Fibroblast of lung (primary cell): ENCODE measurements at places on chromosomes 4 and X. TPM values are rescaled to one million over a fixed set of nuclear protein-coding genes. Genes with fewer than 3 reads are reported as not detected.

GRCh38 chrX:108511721-108512120 is 72.1 kb downstream of the COL4A5 start:
- peak; percentile 64 for DNase-seq
- no peaks in the 10 kb centered on the region for H3K4me1 ChIP-seq
- no peaks in the 10 kb centered on the region for H3K36me3 ChIP-seq
- H3K27me3 ChIP-seq: no peaks in the 10 kb centered on the region
- no peak overlapping the region for H3K27ac ChIP-seq
- H3K4me3 ChIP-seq: no peak overlapping the region

DNA sequence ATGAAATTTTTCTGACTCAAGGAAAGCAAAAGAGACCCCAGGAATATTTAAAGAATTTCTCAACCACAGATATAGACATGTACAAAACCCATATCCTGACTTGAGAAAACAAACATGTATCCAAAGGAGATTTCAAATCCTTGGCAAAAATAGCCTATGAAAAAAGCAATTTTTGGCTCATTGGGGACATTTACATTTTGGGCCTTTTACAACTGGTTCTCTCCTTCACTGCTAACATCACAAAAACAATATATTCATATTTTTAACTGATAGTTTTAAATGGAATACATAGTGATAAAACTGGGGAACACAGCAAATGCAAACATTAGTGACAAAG is 65.0 kb downstream of the SH3RF1 start:
- no peaks in the 10 kb centered on the region for H3K36me3 ChIP-seq
- no peak overlapping the region for H3K4me3 ChIP-seq
- H3K4me1 ChIP-seq: peaks cover 10% of the 10 kb centered on the region

WAS gene
- under 0.01 and 0.17 TPM in 2 replicates for total RNA-seq

DNA sequence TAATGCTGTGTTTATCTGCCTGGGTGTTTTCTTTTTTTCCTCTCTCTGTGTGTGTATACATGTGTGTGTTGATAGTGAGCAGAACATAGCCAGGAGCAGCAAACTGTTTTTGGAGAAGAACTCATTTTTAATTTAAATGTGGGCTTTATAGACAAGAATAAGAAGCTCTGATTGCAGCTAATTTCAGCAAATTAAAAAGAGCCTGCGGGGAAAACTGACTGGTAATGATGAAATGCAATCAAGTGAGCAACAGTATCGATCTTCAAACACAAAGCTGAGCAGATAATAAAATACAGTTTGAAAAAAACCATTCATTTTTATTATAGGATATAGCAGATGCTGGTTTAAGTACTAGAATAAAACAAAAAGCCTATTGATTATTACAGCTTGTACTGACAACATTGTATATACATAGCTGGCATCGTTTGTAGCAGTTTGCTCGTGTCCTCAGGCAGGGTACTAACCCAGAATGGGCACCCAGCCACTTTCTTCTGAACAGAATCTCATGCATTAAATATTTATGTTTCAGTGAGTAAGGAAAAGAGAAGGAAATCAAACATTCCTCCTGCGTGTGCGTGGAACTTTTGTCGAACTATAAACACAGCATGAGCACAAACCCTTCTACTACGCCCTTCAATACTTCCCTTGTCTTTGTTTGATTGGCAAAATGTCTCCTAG is 73.5 kb upstream of the ZFP42 start:
- no peaks in the 10 kb centered on the region for H3K4me1 ChIP-seq
- H3K27me3 ChIP-seq: no peaks in the 10 kb centered on the region
- peak; percentile 67 for DNase-seq
- H3K4me3 ChIP-seq: no peak overlapping the region
- no peaks in the 10 kb centered on the region for H3K36me3 ChIP-seq

DNA sequence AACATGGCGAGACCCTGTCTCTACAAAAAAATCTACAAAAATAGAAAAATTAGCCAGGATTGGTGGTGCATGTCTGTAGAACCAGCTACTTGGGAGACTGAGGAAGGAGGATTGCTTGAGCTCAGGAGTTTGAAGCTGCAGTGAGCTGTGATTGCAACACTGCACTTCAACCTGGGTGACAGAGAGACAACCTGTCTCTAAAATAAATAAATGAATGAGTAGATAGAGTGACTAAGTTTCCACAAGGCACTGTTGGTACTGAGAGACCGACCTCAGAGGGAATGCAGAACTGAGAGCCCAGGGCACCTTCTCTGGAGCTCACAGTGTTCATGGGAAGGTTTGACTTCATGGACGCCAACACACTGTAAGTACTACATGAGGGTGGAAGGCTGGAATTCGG is 26.7 kb upstream of the ARSD start:
- H3K27me3 ChIP-seq: no peaks in the 10 kb centered on the region
- no peak for DNase-seq
- no peak overlapping the region for H3K27ac ChIP-seq
- no peaks in the 10 kb centered on the region for H3K36me3 ChIP-seq
- H3K4me1 ChIP-seq: no peaks in the 10 kb centered on the region

DNA sequence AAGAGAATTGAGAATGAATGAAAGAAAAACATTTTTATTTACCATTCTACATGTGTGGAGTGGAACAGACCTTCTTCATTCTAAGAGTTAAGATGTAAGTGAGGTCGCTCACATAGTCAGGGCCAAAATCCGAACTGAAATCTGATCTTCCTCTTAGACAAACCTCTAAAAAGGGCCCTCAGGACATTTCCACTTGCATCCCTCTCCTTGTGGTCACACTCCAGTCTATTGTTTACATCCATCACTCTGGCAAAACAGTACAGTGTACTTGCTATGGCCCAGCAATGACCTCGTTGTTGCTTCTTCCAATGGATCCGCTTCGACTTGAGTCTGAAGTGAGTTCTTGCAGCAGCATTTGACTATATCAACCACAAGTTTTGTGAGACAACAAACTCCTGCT is 54.2 kb downstream of the MOSPD2 start:
- H3K27me3 ChIP-seq: no peaks in the 10 kb centered on the region
- peak; percentile 36 for DNase-seq
- no peak overlapping the region for H3K4me3 ChIP-seq
- H3K4me1 ChIP-seq: no peaks in the 10 kb centered on the region

DNA sequence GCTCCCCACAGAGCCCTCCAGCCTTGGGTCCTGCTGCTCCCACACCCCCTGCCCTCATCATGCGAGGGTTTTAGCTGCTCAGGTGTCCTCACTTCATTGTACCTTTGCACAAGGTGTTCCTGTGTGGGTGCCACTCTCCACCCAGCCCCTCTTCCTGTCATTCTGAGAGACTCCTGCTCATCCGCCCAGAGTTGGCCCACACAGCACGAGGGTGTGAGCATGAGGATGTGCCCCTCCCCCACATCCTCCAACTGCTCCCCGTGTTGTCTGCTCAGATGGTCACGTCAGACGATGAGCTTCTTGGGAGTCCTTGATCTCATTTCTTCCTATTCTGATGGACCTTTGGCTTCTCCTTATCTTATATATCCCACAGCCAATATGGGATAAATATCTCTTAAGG is 53.2 kb downstream of the HTT-AS start:
- H3K4me3 ChIP-seq: no peak overlapping the region
- H3K4me1 ChIP-seq: no peaks in the 10 kb centered on the region
- H3K27me3 ChIP-seq: peaks cover 3% of the 10 kb centered on the region
- no peaks in the 10 kb centered on the region for H3K36me3 ChIP-seq

DNA sequence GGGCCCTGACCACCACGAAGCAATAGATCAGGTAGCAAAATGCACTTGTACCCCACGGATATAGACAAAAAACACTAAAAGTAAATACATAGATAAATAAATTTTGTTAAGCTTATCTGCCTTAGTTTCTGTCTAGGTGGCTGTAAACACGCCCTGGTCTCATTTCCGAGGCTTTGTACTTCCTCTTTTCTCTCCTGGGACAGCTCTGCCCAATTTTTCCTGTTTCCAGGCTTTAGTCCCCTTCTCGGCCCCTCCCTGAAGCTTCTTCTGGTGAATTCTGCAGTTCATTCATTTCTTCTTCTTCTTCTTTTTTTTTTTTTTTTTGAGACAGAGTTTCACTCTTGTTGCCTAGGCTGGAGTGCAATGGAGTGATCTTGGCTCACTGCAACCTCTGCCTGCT is 73.4 kb upstream of the STOX2 start:
- no peak overlapping the region for H3K4me3 ChIP-seq
- H3K4me1 ChIP-seq: no peaks in the 10 kb centered on the region
- no peaks in the 10 kb centered on the region for H3K27me3 ChIP-seq

GRCh38 chr4:68361146-68361589 is 11.3 kb upstream of the YTHDC1 start:
- H3K27me3 ChIP-seq: no peaks in the 10 kb centered on the region
- no peak overlapping the region for H3K4me3 ChIP-seq
- no peaks in the 10 kb centered on the region for H3K4me1 ChIP-seq
- DNase-seq: peak; percentile 62

JADE3 gene
- total RNA-seq: 4.1 and 5.3 TPM in 2 replicates

GRCh38 chrX:28628120-28628519 is 40.9 kb downstream of the IL1RAPL1 start:
- H3K4me3 ChIP-seq: no peak overlapping the region
- no peaks in the 10 kb centered on the region for H3K4me1 ChIP-seq
- no peaks in the 10 kb centered on the region for H3K36me3 ChIP-seq
- no peak for DNase-seq

GRCh38 chr4:99828477-99828876 is 11.8 kb downstream of the DAPP1 start:
- no peaks in the 10 kb centered on the region for H3K4me1 ChIP-seq
- DNase-seq: no peak
- no peaks in the 10 kb centered on the region for H3K36me3 ChIP-seq
- H3K27me3 ChIP-seq: no peaks in the 10 kb centered on the region

EDNRA gene
- total RNA-seq: 0.77 and 2.0 TPM in 2 replicates

DNA sequence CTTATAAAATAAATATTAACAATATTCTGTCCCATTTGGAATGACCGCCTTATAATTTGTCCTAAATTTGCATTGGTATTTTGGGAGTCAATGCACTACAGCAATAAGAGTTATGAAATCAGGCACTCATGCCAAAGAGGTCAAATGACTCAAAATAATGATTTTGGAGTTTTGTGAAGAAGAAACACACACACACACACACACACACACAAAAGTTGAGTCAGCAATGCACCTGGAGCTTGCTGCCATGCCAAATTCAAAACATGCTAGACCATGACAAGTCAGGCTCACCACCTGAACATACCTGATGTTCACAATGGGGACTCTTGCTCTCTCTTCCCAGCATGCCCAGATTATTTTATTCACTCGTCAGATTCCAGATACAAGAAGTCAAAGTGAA is 56.7 kb downstream of the PROM1 start:
- H3K27me3 ChIP-seq: no peaks in the 10 kb centered on the region
- no peak overlapping the region for H3K27ac ChIP-seq
- DNase-seq: peak; percentile 11
- no peaks in the 10 kb centered on the region for H3K4me1 ChIP-seq
- H3K36me3 ChIP-seq: no peaks in the 10 kb centered on the region
- no peak overlapping the region for H3K4me3 ChIP-seq

DNA sequence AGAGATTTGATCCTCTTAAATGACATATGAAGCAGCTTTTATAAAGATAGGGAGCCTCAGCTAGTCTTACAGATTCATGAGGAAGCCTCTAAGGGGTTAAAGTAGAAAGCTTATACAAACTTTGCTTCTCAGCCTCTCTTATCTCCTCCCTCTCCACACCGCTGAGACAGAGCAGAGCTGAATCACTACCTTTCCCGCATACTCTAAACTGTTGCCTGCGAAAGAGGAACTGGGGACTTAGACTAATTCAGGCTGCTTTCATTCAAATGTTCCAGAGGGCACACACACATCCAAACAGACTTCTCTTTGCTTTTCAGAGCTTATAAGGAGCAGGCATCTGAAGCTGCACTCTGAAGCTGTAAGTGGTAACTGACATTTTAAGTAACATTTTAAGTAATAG is at the start of gene SERTM2:
SERTM2 (plus strand) TSS at position 169 of the 400 bp plus-strand sequence. CDS start 7,213 bp downstream, outside the sequence.
- DNase-seq: peak; percentile 47
- H3K4me1 ChIP-seq: no peaks in the 10 kb centered on the region
- no peaks in the 10 kb centered on the region for H3K27me3 ChIP-seq
- no peaks in the 10 kb centered on the region for H3K36me3 ChIP-seq
- no peak within 1 kb of the TSS for H3K4me3 ChIP-seq

DNA sequence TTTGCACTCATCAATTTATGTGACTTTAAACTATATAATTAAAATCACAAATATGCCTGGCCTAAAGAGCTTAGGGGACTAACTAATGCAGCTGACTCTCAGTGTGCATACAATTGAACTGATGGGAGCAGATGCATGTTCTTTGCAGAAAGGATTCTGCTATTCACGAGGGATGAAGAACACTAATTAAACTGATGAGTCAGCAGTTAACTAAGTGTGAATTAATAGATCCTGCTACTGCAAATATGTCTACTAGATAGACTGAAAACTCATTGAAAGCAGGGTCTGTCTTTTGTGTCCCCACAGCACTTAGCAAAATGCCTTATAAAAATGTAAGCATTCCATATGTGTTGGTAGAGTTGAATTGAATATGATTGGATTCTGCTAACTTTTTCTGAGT is 104.0 kb downstream of the SRPX start:
- no peak overlapping the region for H3K4me3 ChIP-seq
- no peak overlapping the region for H3K27ac ChIP-seq
- H3K4me1 ChIP-seq: no peaks in the 10 kb centered on the region
- H3K27me3 ChIP-seq: no peaks in the 10 kb centered on the region

SLC25A53 gene
- total RNA-seq: 13.4 and 13.7 TPM in 2 replicates

GRCh38 chr4:101155945-101156344 is 191.4 kb downstream of the PPP3CA start:
- no peaks in the 10 kb centered on the region for H3K36me3 ChIP-seq
- no peak overlapping the region for H3K27ac ChIP-seq
- DNase-seq: no peak
- peaks cover 14% of the 10 kb centered on the region for H3K4me1 ChIP-seq
- no peaks in the 10 kb centered on the region for H3K27me3 ChIP-seq

GRCh38 chrX:111123606-111124179 is 27.7 kb downstream of the PAK3 start:
- no peak for DNase-seq
- no peaks in the 10 kb centered on the region for H3K27me3 ChIP-seq
- no peak overlapping the region for H3K27ac ChIP-seq
- no peak overlapping the region for H3K4me3 ChIP-seq
- H3K36me3 ChIP-seq: no peaks in the 10 kb centered on the region

DNA sequence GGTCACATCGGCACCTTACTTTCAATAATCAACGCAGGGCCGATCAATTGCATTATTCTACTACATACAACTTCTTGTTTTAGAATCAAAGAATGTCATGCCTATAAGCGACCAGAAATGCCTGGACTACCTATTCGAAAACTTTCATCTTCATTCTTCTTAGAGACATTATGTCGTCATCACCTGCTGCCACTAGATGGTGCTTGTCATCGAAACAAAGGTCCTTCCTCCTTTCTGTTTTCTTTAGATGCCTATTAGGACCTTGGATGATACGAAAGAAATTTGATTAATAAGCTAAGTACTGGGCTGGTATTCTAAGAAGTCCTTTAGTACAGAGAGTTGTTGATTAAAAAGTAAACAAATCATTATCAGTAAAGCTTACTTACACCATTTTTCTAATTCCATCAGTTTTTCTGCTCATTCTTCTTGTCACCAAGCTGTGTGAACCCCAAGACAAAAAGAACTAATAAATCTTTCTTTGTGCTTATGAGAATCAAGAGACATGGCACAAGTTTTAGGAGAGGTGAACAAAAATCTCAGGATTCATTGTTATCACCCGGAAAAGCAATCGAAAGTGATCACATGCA is 154.5 kb upstream of the SLC4A4 start:
- no peak overlapping the region for H3K27ac ChIP-seq
- no peak overlapping the region for H3K4me3 ChIP-seq
- no peaks in the 10 kb centered on the region for H3K27me3 ChIP-seq
- DNase-seq: peak; percentile 69
